Colonic mucosa (tissue), 4 donors: ENCODE measurements at places on chromosomes 2 and 18. TPM values are rescaled to one million over a fixed set of nuclear protein-coding genes. Genes with fewer than 3 reads are reported as not detected.

- peak; percentile 77 for DNase-seq
Observed at GRCh38 chr2:127025359-127026166, 81.4 kb downstream of the BIN1 start.

GRCh38 chr2:177548636-177549035 lies 156.1 kb downstream of the AGPS start:
- DNase-seq, result no peak

The LRATD1 gene
- total RNA-seq, result 227 TPM

- DNase-seq, result no peak
Observed at GRCh38 chr2:42110641-42111322, 58.4 kb upstream of the EML4 start.

The BOLL gene
- not detected for total RNA-seq

The FBXO36 gene
- total RNA-seq, result 1.9 TPM

DNA sequence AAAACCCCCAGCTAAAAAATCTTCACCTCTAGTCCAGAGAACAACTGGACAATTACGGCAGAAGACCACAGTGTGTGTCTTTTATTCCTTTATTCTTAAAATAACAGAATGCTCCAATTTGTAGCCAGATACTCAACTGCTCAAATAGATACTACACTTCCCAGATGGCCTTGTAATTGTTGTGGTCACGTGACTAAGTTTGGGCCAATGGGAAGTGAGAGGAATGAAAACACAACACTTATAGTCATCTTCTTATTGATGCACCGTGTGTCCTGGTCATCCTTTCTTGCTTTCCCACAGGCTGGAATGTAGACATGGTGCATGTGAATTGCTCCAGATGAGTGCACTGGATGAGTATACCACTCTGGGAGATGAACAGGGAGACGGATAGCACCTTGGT lies 145.1 kb downstream of the CDC42EP3 start:
- DNase-seq, result no peak

The SKA1 gene
- total RNA-seq, result 21.3 TPM

The CRYGC gene
- total RNA-seq, result not detected

DNA sequence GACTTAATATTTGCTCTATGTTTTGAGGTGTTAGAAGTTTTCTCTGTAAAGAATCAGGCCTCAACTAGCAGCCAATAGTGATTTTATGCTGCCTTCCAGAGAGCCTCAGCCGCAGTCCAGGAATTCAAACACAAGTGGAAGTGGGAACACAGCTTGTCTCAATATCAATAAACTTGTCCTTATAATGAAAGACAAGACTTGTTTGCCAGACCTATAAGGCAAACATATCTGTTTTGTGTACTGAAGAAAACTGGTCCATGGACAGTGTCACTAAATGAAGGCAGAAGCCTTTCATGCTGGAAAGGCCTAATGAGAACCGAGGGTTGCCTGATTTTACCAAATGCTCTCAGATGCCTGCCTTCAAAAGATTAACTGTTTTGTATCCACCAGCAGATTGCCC lies 182.2 kb downstream of the EPHA4 start:
- DNase-seq, result no peak

- no peak for DNase-seq
Observed at GRCh38 chr18:48022531-48023329, 92.3 kb upstream of the SMAD2 start.

The EHBP1 gene
- total RNA-seq, result 32.7 TPM

DNA sequence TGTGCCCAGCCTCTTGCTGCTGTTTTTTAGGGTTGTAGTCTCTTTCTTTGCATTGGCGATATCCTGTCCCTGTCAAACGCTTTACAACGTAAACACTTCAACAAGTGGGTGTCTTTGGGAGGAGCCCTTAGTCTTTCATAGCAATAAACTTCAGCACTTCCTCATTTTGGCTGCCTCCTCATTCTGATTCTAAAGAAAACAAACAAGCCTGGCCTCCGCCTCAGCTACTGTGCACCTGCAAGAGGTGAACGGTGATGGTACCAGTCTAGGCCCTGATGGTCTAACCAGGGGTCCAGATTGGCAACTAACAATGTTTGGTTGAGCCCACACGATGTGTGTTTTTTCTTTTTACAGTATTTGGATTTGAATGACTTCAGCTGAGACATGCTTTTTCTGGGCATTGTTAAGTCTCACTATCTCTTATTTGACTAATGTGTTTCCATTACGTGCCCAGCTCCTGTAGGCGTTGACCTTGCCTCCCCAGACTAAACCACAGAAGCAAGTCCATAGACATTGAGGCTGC lies 53.2 kb upstream of the CUL3 start:
- DNase-seq, result peak; percentile 77

- peak; percentile 20 for DNase-seq
Observed at GRCh38 chr18:11689669-11690565, 853 bp downstream of the GNAL start.

- no peak for DNase-seq
Observed at GRCh38 chr18:76064998-76065397, 430.0 kb downstream of the ZNF516 start.

DNA sequence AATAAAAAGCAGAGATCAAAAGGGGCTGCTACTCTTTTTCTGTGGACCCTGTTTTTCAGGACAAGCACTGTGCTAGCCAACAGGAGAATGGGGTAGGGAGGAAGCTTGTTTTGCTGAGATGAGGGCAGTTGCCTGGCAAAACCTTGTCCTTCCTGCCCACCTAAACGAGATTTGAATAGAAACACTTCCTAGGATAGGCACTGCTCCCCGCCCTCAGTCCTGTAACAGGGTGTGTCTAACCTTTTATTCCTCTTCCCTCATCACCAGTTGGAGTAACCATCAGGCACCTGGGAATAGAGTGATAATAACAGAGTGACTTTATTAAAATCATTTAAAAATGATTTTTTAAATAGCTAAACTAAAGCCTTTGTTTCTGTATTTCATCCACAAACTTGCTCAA lies 368.8 kb downstream of the LNPK start:
- peak; percentile 29 for DNase-seq

DNA sequence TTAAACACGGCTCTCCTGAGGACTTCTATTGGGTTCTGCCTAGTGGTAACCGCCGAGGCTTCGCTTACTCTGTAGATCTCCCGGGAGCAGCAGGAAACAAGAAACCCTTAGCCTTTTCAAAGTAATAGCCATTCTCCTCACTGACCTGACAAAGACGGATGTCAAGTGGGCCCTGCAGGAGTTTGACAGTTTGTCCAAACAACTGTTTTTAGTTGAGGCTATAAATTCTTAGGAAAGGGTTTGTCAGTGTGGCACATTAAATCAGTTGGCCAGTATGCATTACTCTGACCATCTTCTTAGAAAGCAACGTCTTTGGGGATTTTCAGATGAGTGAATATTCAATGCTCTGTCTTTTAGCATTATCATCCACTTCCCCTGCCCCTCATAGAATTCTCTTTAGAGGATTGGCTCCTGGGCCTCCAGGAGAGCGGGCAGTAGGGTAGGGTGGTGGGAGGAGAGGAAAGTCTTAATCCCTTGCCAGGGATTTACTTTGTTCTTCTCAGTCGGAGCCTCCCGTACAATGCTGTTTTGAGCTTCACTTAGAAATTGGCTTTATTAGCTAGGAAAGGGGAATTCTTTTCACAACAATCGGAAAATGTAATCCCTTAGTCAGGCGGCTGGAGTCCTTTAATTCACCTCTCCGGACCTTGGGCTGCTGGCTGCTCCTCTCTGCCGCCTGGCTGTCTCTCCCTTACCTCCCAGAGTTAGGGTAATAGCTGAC lies 13.3 kb upstream of the C18orf32 start:
- DNase-seq, result no peak

DNA sequence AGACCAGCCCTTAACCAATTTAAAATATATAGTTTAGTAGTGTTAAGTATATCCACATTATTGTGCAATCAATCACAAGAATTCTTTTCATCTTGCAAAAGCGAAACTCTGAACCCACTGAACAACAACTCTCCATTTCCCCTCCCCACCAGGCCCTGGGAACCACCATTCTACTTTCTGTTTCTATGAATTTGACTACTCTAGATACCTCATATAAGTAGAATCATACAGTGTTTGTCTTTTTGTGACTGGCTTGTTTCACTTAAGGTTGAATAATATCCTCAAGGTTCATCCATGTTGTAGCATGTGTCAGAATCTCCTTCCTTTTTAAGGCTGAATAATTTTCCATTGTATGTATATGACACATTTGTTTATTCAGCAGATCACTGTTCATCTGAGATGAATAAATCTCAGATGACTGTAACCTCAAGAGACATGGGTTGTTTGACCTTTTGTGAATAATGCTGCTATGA lies 8.1 kb upstream of the SOS1 start:
- DNase-seq, result no peak

The REL gene
- 11.1 TPM for total RNA-seq

The DNAH6 gene
- total RNA-seq, result 1.2 TPM

- no peak for DNase-seq
Observed at GRCh38 chr2:221569425-221569845, 2.7 kb downstream of the EPHA4 start.
